ENCODE measurements at places on chromosomes 6 and 20.

GRCh38 chr20:35133735-35134134 is 13.4 kb downstream of the EDEM2 start:
- no peak for DNase-seq

DNA sequence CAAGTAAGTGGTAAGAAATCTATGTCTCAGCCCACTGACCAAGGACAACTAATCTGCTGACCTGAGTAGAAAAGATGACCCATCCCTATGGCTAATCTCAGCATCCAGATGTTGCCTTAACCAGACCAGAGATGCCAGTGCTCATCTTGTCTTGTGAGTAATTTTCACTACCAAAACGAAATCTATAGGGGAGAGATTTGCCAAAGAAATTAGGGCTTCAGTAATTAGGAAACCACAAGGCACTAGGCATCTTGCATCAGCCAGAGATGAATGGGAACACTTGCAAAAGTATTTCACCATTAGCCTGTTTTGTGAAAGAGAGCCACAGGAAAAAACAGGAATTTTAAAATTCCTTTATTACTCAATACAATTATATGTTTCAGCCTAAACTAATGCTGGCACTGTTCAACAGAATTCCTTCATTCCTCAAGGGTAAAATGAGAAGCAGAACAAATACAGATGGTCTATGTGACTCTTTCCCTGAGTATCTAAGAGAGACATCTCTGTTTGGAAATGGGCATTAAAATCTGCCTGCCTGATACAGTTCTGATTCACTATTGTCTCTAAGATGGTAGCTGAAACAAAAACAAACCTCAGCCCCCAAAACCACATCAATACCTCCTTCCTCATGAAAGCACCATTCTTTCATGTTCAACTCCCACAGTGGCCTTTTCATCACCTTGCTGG is 87.8 kb downstream of the GMDS start:
- DNase-seq, result no peak

GRCh38 chr20:20505554-20505953 is 137.7 kb downstream of the INSM1 start:
- no peak for DNase-seq

GRCh38 chr6:62192593-62192992 is 93.4 kb downstream of the KHDRBS2 start:
- no peak for DNase-seq

- DNase-seq, result no peak
These were observed 2.3 kb upstream of the MARCKS start for GRCh38 chr6:113854531-113855499.

GRCh38 chr6:114824409-114824808 is 481.6 kb upstream of the HS3ST5 start:
- no peak for DNase-seq

All from T47D (cell line).